Stimulated activated CD8-positive, alpha-beta memory T cell treated with anti-CD3 and anti-CD28 coated beads, Interleukin-7, amount 100 ng/mL, for 24 hours (primary cell): ENCODE measurements at places on chromosomes 11 and 22.

- DNase-seq: no peak
These were observed 26.5 kb upstream of the SOX6 start for GRCh38 chr11:16382638-16383380.

GRCh38 chr11:17386331-17387084 is 2.0 kb downstream of the KCNJ11 start:
- DNase-seq: no peak

- DNase-seq: no peak
These were observed 14.0 kb downstream of the C11orf42 start for GRCh38 chr11:6219359-6219758.

DNA sequence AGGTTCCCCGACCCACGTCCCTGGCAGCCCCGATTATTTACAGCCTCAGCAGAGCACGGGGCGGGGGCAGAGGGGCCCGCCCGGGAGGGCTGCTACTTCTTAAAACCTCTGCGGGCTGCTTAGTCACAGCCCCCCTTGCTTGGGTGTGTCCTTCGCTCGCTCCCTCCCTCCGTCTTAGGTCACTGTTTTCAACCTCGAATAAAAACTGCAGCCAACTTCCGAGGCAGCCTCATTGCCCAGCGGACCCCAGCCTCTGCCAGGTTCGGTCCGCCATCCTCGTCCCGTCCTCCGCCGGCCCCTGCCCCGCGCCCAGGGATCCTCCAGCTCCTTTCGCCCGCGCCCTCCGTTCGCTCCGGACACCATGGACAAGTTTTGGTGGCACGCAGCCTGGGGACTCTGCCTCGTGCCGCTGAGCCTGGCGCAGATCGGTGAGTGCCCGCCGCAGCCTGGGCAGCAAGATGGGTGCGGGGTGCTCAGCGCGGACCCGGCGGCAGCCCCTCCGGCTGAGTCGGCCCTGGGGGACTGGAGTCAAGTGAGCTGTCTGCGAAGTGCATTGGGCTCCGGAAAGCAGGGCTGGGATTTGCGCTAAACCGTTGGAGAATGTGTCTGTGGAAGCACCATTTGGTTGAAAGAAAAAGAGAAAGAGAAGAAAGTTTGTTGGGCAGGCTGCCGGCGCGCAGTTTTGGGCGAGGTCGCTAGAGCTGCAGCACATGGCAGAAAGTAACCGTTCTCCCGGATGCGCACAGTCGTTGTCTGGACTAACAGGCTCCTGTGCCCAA is at the start of gene CD44:
CD44 (plus strand) TSS at position 229 of the 779 bp plus-strand sequence; CDS start at position 362, 133 bp downstream.
- no peak for DNase-seq

DNA sequence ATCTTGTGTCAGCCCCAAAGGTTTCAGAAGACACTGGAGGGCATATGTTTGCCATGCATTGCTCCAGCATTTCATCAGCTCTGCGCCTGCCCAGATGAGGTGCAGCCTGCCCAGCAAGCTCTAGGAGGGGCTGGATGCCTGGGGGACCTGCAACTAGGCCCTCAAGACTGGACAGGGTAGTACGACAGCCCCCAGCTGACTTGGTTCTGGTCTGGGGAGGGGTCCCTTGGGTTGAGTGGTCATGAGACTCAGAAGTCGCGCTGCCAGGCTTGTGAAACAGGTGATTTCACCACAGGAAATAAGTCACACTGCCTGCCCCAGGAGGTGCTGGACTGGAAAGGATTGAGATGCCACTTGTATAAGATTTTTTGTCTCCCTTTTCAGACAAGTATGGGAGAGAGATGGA is 23.4 kb downstream of the TPBGL start:
- DNase-seq: no peak

DNA sequence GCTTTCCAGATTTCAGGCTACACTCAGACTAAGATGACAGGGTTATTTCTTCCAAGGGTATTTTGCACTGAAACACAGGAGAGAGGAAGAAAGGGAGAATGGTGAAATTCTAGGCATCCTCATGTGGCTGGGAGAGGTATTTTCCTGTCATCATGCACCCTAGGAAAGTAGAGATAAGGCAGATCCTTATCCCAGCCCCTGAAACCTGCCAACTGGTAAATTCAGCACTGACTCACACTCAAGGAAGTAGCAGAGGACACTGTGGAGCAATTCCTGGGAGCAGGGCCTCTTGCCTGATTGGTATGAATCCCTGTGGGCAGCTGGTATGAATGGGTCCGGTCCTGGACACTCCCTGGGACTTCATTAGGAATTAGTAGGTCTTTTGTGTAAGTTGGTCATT is 37.6 kb upstream of the SLC5A1 start:
- DNase-seq: no peak

- DNase-seq: no peak
These were observed 8.2 kb upstream of the HSPA8 start for GRCh38 chr11:123069908-123070821.

DNA sequence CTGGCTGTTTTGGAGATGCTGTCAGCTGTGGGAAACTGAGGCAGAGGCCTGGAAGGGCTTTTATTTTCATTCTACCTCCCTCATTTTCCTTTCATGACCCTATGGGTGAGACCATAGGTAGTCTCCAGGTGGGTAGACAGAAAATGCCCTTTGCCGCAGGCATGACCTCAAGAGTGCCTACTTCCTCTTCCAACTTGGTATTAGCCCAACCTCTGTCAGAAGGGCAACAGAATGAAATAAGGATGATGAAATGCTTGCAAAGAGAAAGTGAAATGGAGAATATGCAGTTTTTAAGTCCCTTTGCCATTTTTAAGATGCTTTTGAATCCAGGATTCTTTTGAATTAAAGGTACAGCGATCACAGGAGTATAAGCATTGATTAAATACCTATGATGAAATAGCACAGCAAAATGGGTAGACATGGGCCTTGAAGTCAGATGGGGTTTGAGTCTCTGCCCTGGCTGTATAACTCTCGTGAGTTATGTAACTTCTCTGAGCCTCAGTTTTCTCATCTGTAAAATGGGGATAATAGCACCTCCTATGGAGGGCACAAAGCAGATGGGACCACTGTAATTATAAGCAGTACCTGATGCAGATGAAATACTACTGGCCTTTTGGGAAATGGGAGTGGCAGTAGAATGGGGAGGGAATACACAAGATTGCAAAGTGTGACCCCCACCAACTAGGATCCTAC is 3.7 kb downstream of the ASPHD2 start:
- DNase-seq: no peak

- no peak for DNase-seq
These were observed 21.2 kb downstream of the PTPRJ start for GRCh38 chr11:48001438-48002021.

- no peak for DNase-seq
These were observed 5.1 kb downstream of the EFEMP2 start for GRCh38 chr11:65867284-65868071.

GRCh38 chr22:36079041-36079440 is 50.4 kb upstream of the RBFOX2 start:
- no peak for DNase-seq
